Activated CD8-positive, alpha-beta T cell treated with anti-CD3 and anti-CD28 coated beads, Interleukin-2, amount 10 ng/mL, durations not matched to agents 7 days and 5 days (primary cell): ENCODE measurements at places on chromosomes 1 and 21. TPM values are rescaled to one million over a fixed set of nuclear protein-coding genes. Genes with fewer than 3 reads are reported as not detected.

- H3K36me3 ChIP-seq, result no peaks in the 10 kb centered on the region
- no peak for DNase-seq
- no peak overlapping the region for H3K4me3 ChIP-seq
- peaks cover 8% of the 10 kb centered on the region for H3K27me3 ChIP-seq
- H3K27ac ChIP-seq, result no peak overlapping the region
- H3K4me1 ChIP-seq, result peaks cover 21% of the 10 kb centered on the region
Observed at GRCh38 chr1:94013367-94013878, 104.2 kb upstream of the GCLM start.

- H3K27me3 ChIP-seq, result no peaks in the 10 kb centered on the region
- H3K36me3 ChIP-seq, result no peaks in the 10 kb centered on the region
- DNase-seq, result no peak
- no peak overlapping the region for H3K4me3 ChIP-seq
- no peaks in the 10 kb centered on the region for H3K4me1 ChIP-seq
Observed at GRCh38 chr1:187987236-187987776, 1158.6 kb downstream of the PLA2G4A start.

DNA sequence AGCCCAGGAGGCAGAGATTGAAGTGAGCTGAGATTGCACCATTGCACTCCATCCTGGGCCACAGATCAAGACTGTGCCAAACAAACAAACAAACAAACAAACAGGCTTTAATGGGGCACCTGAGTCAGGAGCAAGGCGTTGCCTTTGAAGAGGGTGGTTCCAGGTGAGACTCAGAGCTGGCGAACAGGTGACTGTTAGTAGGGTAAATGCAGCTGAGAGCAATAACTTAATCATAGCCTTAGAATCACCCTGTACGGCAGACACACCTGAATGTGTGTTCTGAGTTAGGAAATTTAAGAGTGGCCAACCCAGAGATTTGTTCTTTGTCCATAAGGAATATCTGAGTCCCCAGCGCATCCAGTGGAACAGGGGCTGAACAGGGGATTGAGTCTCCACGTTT, 440.4 kb downstream of the RPS6KC1 start:
- DNase-seq, result no peak
- H3K4me3 ChIP-seq, result no peak overlapping the region
- no peaks in the 10 kb centered on the region for H3K36me3 ChIP-seq
- peaks cover 4% of the 10 kb centered on the region for H3K27me3 ChIP-seq

DNA sequence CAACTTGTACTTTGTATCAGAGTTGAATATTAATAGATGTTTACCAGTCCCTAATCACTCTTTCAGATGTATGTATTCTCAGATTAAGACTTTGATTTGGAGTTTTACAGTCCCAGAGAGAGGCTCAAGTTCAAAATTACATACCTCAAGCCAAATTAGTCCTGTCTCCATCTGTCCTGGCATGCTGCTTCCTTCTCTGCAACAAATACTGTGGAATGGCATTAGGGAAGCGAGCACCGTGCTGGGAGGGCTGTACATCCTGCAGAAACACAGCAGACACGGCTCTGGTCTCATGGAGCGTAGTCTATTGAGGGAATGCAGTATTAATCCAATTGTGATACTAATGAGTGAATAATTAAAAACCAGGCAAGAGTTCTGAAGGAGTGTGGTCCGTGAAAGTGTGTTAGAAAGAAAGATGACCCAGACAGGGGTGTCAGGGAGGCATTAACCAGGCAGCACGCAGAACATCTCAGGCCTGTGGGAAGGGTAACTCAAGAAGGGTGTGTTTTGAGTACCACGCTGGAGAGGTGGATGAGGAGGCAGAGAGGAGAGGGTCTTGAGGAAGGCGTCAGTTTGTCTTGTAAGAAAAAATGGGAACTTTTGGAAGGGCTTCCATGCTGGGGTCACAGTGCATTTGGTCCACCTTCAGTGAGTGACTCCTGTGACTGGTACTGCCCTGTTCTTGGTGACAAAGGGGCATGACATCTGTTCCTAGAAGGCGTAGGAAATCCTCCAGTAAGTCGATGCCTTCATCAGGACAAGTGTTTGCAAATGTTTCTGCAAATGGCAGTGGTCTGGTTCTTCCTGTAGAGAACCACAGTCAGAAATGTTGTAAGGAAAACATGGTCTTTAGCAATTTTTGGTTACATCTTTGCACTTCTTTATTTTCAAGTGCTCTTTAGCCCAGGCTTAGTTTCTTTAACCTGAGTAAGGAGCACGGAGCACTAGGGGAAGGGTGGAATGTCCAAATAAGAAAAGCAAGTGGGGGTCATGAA, 1.6 kb downstream of the RAB4A start:
- H3K27ac ChIP-seq, result peak overlapping the region; percentile 86
- H3K4me1 ChIP-seq, result peaks cover 24% of the 10 kb centered on the region
- DNase-seq, result no peak
- peak overlapping the region; percentile 84 for H3K4me3 ChIP-seq
- H3K36me3 ChIP-seq, result peaks cover 22% of the 10 kb centered on the region

HTR1D gene
- total RNA-seq, result not detected

- no peaks in the 10 kb centered on the region for H3K4me1 ChIP-seq
- H3K27me3 ChIP-seq, result peaks cover 19% of the 10 kb centered on the region
- H3K4me3 ChIP-seq, result no peak overlapping the region
- H3K36me3 ChIP-seq, result no peaks in the 10 kb centered on the region
- no peak overlapping the region for H3K27ac ChIP-seq
- no peak for DNase-seq
Observed at GRCh38 chr1:14738235-14738634, 139.8 kb downstream of the KAZN start.

GRCh38 chr1:41296506-41296905, 54.4 kb upstream of the SCMH1 start:
- no peaks in the 10 kb centered on the region for H3K4me1 ChIP-seq
- no peak for DNase-seq
- H3K27me3 ChIP-seq, result peaks cover 16% of the 10 kb centered on the region
- no peak overlapping the region for H3K27ac ChIP-seq
- H3K36me3 ChIP-seq, result no peaks in the 10 kb centered on the region

DNA sequence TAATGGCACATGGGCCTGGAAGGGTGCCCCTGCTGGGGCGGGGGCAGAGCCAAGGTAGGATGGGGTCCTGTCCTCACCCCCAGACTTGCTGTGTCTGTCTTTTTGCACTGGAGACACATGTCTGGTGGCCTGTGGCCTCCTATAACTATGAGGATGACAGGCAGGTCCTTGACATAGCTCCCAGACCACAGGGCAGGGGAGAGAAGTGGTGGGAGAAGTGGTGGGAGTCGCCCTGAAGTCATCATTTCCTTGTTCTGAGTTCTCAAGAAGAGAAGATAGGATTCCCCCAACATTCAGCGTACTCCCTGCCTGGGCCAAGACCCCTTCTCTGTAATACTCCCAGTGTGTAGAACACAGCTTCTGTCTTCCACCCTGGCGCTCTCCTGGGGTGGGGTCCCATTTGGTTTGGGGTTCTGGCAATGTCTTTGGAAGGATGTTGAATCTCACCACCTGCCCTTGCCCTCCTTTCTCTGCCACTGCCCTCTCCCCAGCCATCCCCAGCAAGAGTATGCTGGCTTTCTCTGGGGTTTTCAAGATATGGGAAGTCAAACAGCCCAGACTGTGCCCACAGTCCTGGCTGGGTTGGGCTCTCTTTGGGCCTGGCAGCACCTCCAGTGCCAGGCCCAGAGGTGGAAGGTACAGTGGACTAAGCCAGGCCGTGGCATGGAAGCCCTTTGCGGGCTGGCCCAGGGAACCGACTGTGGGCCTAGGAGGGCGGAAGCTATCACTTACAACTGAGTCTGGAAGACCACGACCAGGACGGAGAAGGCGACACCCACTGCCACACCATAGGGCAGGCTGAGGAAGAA, 19.4 kb downstream of the SLC26A9 start:
- no peak for DNase-seq
- H3K4me1 ChIP-seq, result no peaks in the 10 kb centered on the region
- H3K27ac ChIP-seq, result no peak overlapping the region
- H3K4me3 ChIP-seq, result no peak overlapping the region
- peaks cover 4% of the 10 kb centered on the region for H3K27me3 ChIP-seq

GRCh38 chr21:37936010-37936785, 19.9 kb upstream of the KCNJ6 start:
- no peaks in the 10 kb centered on the region for H3K27me3 ChIP-seq
- H3K27ac ChIP-seq, result no peak overlapping the region
- no peaks in the 10 kb centered on the region for H3K4me1 ChIP-seq
- H3K4me3 ChIP-seq, result no peak overlapping the region
- H3K36me3 ChIP-seq, result no peaks in the 10 kb centered on the region

OR2G6 gene
- not detected for total RNA-seq

DNA sequence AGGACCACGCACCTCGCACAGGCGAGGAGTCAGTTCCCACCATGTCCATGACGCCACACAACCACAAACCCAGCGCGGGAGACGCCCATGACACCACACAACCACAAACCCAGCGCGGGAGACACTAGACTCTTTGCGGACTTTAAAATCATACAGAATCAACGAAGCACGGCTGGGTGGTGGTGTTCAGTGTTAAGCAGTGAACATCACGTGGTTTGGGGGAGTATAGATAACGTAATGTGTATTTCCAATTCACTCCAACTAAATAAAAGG, 19.2 kb downstream of the PTTG1IP start:
- no peaks in the 10 kb centered on the region for H3K27me3 ChIP-seq
- H3K4me1 ChIP-seq, result peaks cover 28% of the 10 kb centered on the region
- no peak overlapping the region for H3K4me3 ChIP-seq
